NCI-H446 treated with DMSO at 0.1 percent for 48 hours (cell line): ENCODE measurements at places on chromosomes 5 and 9.

- DNase-seq = no peak
These were observed 30.4 kb downstream of the COL15A1 start for GRCh38 chr9:98974106-98974505.

- DNase-seq = no peak
These were observed 49.4 kb downstream of the ATP10B start for GRCh38 chr5:160802592-160802991.

GRCh38 chr9:98172604-98173003 lies 19.8 kb downstream of the CORO2A start:
- no peak for DNase-seq

- no peak for DNase-seq
These were observed 60.2 kb downstream of the SMIM23 start for GRCh38 chr5:171845857-171846256.

- DNase-seq = no peak
These were observed 109.0 kb upstream of the ATP10B start for GRCh38 chr5:160961038-160961437.

- DNase-seq = no peak
These were observed 16.4 kb downstream of the TLR4 start for GRCh38 chr9:117720555-117720954.

DNA sequence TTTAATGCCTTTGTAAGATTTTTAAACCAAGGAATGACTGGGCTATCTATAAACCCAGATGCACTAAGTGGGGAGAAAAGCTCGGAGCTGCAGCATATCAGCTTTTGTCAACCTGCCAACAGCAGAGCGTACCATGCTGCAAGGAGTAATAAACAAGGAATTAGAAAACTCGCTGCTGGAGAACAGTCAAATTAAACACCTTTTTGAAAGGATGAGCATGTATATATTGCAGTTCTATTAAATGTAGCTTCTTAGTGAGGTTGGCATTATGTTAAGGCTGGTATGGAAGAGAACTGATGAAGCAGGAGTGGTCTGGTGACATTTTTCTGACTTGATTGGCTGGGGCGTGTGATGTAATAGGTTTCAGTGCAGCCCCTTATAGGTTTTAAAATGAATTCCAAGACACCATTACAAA lies 74.7 kb downstream of the PIK3R1 start:
- DNase-seq = peak; percentile 17

- DNase-seq = no peak
These were observed 162.7 kb upstream of the MRPS30 start for GRCh38 chr5:44646016-44646415.

- DNase-seq = no peak
These were observed 12.1 kb upstream of the PLEKHG4B start for GRCh38 chr5:79821-80220.
